Neuronal stem cell (in vitro differentiated cells): ENCODE measurements at places on chromosomes 16 and 17.

- DNase-seq = no peak
These were observed 145.5 kb downstream of the C16orf95 start for GRCh38 chr16:87171723-87172122.

GRCh38 chr17:42518046-42518754, 17.8 kb upstream of the NAGLU start:
- DNase-seq = no peak

DNA sequence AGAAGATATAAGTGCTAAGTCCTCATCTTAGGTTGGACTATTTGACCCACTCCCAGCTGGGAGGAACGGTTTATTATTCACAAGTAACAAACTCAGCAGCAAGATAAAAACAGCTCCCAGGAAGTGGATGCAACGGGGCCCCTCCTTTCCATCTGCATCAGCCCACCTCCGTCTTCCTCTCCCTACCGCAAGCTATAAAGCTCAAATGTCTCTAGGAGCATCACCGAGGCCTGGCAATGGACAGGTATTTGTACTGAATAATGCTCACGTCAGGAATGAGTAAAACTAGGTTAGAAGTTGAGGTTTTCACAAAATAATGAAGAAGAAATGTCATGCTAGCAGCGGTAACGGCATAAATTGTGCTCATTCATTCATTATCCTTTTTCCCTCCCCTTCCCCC, 408.7 kb upstream of the PSMD7 start:
- DNase-seq = no peak

GRCh38 chr17:51537996-51538550, 277.7 kb downstream of the UTP18 start:
- DNase-seq = no peak

DNA sequence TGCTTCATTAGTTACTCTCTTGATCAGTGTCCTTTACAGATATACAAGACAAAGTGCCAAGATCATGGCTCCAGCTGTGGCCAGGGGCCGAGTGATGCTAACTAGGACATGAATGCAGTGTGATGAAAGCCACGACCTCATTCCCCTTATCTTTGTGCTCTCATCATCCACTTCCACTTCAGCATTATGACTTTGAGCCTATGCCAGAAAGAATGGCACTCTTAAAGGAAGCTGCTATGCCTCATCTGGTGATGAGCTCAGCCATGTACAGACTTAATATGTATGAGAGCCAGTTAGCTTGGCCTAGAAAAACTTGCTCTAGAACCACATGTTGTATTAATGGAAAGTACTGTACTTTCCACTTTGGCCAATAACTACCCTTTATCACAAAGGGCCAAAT, 179.1 kb downstream of the TOX3 start:
- no peak for DNase-seq

DNA sequence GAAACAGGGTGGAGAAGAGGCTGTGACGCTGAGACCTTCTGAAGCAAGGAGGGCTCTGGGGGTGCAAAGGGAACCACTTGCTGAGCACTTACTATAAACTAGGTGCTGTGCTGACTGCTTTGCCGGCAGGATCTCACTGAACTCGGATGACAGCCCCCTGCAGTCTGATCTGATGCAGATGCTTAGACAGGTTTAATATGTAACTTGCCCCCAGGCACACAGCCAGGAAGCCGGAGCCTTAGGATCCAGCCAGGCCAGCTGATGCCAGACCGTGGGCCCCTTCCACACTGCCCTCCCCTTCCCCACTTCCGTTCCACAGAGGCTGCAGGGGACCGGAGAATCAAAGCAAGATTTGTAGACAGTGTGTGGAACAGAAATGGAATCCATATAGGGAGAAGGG, 23.1 kb downstream of the SPACA3 start:
- no peak for DNase-seq

GRCh38 chr16:89183975-89184676, 12.6 kb downstream of the CDH15 start:
- DNase-seq = no peak

GRCh38 chr17:68719431-68719830, 118.3 kb upstream of the FAM20A start:
- no peak for DNase-seq

DNA sequence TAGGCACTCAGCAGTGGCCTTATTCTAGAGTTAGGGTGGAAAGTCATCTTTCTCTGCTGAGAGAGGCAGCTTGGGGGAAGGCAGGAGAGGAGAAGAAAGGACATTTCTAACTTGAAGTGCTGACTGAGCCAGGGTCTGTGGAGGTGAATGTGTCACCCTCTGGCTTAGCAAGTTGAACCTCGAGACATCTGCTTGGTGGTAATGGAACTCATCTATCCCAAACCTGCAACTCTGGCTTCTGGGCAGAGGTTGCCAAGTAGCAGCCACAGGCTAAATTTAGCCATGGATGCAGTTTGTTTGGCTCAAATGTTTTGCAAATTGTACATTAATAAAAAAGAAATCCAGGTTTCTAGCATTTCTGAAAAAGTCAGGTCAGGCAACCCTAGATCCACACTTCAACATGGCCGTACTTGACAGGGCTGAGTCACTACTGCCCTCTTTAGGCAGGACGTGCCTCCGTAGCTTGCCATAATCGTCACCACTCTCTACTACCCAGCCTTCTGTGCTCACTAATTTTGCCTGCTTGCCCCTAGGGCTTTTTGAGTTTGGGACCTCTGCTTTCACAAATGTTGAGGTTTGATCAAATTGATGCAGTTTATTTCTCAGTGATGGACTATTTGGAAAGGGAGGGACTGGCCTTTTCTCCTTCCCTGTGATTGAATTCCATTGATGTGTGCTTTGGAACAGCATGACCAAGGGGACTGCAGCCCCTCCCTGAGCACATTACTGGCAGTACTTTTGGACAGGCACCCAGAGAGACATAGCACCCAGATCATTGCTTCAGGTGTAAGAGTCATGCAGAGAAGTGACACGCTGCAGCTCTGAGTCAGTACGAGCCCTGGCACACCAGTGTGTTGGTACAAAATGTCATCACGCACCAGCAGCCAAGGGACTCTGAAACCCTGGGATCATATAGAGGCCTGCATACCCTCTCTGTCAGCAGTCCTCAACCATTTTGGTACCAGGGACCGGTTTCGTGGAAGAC, 5.2 kb downstream of the CDH13 start:
- no peak for DNase-seq

DNA sequence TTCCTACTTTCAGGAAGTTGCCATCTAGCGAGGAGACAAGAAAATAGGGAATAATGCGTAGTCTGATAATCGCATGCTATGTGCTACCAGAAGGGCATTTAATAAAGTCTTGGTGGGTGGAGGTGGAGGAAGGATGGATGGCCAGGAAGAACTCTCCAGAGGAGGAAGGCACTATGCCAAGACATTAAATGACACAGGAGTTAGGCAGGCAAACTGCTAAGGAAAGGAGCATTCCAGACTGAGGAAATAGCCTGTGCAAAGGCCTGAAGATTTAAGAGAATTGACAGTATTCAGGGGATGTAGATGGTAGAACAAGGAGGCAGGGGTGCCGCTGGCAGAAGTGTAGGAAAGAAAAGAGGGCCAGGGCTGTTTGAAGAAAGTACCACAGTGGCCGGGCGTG, 19.3 kb upstream of the ARHGAP44 start:
- no peak for DNase-seq

DNA sequence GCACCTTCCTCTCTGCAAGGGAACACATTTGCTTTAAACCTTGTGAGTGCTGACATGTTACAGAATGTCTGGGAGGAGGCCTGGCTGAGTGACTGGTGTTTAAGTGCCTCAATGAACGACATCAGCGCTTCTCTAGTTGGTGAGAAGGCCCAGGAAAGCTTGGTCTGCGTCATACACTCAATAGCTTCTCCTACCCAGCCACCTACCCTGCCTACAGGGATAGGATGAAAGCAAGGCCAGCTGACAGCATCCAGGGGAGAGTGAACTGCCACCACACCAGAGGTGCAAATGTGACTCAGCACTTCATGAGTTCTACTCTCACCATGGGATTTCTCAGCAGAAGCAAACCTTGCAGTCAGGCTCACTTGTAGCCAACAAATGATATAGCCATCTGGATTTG, 31.7 kb upstream of the CFAP20 start:
- DNase-seq = no peak

- DNase-seq = no peak
These were observed 22.9 kb upstream of the YWHAE start for GRCh38 chr17:1422885-1423284.
